LoVo (cell line): ENCODE measurements at places on chromosomes 2 and 18.

GRCh38 chr2:39994151-39994550 is 215.1 kb upstream of the THUMPD2 start:
- no peak for DNase-seq

DNA sequence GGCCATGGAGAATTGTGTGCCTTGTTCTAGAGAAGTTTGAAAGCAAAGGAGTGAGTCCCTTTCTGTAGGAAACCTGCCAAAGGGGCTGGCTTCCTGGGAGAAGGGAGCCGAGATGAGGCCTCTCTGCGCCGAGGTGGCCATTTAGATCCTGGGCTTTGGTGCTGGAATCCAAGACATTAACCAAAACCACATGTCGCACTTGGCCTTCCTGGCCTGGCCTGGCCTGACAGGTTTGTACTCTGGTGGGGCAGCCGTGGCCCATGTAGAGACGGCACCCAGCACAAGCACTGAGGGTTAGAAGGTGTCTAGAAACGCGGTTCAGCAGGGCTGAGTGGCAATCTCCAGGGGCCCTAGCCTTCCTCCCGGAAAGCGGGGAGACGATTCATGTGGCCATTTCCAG is 7.1 kb downstream of the CNNM3 start:
- no peak for DNase-seq

- no peak for DNase-seq
Observed at GRCh38 chr2:30979822-30980245, 158.4 kb downstream of the GALNT14 start.

- no peak for DNase-seq
Observed at GRCh38 chr18:43876748-43877147, 599.5 kb upstream of the SYT4 start.

DNA sequence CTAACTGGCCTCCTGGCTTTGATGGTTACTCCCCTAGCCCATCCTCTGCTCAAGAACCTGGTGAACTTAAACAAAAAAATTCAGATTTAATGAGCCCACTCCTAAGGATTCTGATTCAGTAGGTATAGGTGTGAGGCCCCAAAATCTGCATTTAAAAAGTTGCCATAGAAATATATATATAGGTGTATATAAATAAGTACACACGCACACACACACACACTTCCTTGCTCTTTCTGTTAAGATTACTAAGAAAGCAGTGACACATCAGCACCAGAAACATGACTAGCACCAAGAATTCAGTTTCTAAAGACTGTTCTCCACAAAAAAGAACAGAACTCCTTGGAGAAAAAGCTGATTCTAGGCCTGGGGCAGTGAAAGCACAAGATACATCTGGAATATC is 17.8 kb downstream of the EML6 start:
- DNase-seq: no peak

DNA sequence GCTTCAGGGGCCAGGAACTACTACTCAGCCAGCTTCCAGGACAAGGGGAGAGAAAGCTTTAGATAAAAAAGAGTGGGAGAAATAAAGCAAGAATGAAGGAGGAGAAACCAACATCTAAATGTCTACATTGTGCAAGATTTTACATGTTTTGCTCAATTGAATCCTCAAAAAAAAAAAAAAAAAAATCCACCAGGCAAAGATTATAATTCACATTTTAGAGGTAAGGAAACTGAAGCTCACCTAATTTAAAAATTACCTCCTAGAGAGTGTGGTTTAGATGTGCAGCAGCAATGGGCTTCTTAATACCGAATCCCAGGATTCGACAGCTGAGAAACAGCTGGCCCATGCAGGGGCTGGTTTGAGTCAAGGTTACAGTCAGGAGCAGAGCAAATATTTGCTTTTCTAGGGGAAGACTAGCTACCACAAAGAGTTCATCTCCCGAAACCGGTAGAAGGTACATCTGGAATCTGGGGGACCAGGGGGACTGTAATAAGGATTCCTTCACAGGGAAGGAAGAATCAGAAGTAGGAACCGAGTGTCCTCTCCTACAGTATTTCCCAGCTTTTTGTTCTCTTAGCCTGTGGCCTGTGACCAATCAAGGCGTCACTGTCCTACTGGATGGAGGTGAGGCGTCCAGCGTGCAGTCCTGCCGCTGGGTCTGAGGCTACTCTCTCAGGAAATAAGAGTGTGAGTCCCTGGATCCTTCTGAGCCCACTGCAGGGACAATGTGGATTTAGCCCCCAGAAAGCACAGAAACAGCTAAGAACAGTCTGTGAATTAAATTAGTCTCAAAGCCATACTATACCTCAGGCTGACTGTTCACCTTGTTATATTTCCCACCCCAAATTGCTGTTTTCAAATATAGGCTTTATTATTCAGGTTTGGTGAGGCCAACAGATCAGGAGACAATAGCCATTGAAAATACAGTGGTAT is 42.3 kb downstream of the IL1R2 start:
- DNase-seq: no peak
